H1 (cell line): ENCODE measurements at places on chromosomes 2 and 18.

- DNase-seq = no peak
Observed at GRCh38 chr2:239339241-239339640, 61.6 kb downstream of the HDAC4 start.

DNA sequence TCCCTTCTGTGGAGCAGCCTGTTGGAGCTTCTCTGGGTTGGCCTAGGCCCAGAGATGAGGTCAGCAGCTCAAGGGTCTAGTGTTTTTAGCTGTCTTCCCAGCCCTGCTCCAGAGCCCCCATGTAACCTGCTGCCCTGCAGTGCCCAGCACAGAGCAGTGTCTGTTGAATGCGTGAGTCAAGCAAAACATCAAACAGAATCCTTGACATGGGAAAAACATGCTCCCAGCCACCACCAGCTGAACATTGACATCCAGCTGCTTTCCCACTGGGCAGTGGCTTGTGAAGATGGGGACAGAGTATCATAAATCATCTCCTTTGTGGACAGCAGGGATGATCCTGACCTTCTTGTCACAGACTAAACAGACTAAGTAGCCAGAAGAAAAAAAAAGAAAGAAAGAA is 22.6 kb downstream of the IMPA2 start:
- DNase-seq = no peak

GRCh38 chr2:161250864-161251436 is 57.3 kb upstream of the PSMD14 start:
- DNase-seq = no peak

DNA sequence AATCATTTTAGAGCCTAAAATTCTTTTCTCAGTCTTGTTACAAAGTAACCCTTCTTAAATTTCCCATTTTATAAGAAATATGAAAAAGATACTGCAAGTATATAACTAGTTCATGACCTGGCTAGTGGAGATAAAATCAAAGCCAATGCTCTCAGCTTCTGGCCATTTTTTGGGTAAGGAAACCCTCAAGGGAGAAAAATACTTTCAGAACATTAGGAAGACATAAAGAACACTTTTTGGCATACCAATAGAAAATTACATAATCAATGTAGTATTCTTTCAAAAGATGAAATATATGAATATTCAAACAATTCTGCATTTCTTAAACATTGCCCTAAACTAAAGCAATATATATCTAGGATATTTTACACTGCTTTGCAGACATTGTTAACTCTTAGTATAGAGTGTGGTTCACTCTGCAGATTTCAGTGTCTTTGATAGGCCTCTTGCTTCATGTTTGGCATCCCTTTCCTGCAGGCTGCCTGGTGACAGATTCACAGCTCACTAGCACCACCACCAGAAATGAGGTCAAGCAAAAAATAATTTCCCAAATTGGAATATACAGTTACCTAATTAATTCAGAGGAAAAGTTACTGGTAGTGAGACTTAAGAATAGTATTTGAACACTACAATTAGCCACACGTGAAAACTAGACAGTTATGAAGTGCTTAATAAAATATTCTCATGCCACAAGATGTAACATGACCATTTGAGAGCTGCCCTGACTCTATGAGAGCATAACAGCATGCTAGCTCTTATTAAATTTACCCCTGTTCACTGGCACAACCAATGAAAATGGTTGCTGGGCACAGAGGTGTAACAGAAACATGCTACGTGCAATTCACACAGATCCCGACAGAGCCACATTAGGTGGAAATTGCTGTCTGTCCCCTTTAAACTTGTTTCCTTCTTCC is 36.0 kb downstream of the PAIP2B start:
- no peak for DNase-seq

- DNase-seq = no peak
Observed at GRCh38 chr2:61689568-61689967, 151.4 kb upstream of the XPO1 start.

DNA sequence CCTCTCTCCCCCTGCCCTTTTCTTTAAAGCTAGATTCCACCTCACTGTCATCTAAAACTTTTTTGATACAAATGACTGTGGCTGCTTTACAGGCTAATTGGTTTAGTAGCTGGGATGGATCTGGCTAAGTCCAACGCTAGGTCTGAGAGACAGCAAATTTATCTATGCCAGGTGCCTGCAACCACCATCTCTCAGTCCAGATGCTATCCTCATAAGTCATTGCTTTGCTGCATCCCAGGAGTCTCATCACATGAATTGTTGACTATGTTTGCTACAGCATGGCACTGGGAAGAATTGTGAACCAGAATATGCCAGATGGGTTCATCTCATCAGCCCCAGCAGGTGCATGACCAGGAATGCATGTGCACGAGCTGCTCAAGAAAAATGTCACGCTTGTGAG is 100.0 kb upstream of the PID1 start:
- DNase-seq = no peak

DNA sequence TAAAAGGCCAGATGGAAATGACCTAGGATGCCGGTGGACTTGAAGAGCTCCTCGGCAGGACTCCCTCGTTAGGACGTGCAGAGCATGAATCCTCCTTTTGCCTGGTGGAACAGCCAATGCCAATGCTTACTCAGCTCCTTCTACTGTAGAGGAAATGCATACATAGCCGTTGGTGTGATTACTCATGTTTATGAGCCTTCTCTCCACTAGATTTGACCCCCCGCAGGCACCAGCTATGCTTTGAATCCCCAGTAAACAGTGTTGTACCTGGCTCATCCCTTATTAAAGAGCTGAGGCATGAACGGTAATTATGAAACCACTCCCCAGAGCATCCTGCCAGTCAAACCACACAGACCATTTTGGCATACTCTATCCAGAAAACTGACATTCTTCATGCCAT is 172.8 kb downstream of the ANTXR1 start:
- DNase-seq = no peak

- DNase-seq = no peak
Observed at GRCh38 chr2:73110168-73111072, 2.3 kb downstream of the RAB11FIP5 start.

DNA sequence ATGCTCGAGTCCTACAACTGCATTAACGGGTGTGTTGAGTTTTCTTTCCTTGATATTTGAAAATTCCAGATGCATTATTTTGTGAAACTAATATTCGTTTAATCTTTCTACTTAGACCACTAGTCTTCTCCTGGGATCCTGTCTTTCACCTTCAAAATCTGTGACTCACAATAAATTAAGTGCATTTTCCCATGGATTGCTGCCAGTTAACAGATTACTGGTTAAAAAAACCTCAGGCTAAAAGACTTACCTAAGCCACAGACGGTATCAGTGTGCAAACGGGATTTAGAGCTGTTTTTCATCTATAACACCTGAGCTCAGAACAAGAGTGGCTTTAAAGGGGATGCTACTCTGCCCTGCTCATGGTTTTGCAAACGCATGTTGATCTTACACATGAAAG is 10.2 kb downstream of the FECH start:
- no peak for DNase-seq

- peak; percentile 28 for DNase-seq
Observed at GRCh38 chr2:88176352-88176984, 6.3 kb downstream of the THNSL2 start.

- DNase-seq = no peak
Observed at GRCh38 chr2:105852066-105852465, 107.4 kb downstream of the NCK2 start.

DNA sequence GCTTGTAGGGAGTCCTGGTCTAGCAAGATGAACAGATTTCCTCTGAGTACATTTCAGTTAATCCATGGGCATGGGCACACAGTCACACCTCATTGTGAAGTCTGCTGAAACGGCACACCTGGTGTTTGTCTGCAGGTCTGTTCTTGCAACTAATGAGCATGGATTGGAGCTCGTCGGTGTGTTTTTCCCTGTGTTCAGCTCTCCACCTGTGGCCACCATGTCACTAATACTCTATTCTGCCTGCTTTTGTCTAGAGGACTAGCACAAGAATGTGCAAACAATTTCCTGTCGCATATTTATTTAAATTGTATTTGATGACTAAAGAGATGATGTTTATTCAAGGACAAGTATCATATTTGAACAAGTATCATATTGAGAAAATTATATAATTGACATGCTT is 24.5 kb upstream of the PPP4R1 start:
- no peak for DNase-seq

DNA sequence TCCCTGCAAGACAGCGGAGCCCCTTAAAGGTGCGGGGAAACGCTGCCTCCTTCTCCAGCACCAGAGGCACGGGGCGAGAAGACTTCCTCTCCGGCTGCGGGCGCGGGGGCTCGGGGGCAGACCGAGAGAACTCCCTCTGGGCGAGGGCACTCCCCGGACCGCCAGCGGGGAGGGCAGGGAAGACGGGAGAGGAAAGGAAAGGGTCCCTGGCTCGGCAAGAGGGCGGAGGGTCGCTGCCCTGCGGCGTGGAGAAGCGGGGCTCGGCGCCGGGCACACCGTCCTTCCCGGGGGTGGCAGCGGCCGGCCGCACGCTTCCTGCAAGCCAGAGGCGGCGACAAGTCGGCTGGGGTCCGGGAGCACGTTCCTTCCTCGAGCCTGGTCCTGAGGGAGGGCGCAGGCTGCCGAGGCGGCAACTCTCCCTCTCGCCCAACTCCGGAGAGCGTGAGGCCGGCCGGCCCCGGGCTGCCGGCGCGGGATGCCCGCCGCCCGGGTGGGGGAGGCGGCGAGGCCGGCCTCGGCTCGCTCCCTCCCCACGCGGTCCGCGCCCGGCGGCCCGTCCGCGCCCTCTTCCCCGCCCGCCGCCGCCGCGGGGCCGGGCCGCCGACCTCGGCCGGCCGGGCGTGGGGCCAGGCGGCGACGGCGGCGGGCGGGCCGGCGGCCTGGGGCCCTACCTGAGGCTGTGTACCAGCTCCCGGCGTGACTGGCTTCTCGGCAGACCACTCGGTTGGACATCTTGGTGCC is 1.1 kb downstream of the MEMO1 start:
- DNase-seq = peak; percentile 57

GRCh38 chr2:117786520-117786919 is 28.0 kb upstream of the DDX18 start:
- DNase-seq = no peak

- DNase-seq = no peak
Observed at GRCh38 chr2:160317181-160318099, 117.4 kb upstream of the ITGB6 start.

GRCh38 chr2:20634507-20635112 is 16.3 kb downstream of the HS1BP3 start:
- DNase-seq = no peak

GRCh38 chr2:237723023-237723422 is 75.6 kb upstream of the RBM44 start:
- DNase-seq = no peak

- DNase-seq = no peak
Observed at GRCh38 chr2:154623819-154624218, 74.7 kb upstream of the KCNJ3 start.

- no peak for DNase-seq
Observed at GRCh38 chr2:191748059-191748461, 70.1 kb downstream of the NABP1 start.

DNA sequence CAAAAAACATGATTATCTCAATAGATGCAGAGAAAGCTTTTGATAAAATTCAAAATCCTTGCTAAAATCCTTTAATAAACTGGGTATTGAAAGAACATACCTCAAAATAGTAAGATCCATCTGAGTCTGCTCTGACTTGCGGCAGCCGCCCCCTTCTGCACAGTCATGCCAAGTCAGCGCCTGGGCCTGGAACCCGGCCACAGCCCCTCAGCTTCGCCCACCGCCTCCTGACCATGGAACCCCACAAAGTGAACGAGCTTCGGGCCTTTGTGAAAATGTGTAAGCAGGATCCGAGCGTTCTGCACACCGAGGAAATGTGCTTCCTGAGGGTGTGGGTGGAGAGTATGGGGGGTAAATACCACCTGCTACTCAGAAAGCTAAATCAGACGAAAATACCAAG is 270.9 kb upstream of the TFPI start:
- DNase-seq = no peak

DNA sequence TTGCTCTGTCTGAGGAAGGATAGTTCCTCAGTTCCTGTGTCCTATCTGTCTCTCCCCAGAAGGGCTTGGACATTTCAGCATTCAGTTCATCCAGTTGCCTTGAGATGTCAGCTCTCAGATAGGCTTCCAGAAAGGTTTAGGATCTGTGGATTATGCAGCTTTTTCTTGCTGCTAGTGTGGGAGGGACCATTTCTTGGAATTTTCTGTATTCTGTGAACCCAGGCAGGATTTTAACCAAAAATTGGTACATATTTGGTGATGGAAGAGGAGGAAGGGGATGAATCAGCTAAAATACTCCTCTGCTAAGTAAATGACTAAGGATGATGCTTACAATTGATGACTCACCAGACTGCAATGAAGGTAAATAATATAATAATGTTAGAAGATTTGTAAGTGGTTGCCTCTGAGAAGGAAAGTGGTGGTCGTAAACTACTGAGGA is 58.6 kb upstream of the DOCK10 start:
- DNase-seq = no peak

GRCh38 chr2:33704406-33704855 is 105.3 kb upstream of the FAM98A start:
- no peak for DNase-seq

DNA sequence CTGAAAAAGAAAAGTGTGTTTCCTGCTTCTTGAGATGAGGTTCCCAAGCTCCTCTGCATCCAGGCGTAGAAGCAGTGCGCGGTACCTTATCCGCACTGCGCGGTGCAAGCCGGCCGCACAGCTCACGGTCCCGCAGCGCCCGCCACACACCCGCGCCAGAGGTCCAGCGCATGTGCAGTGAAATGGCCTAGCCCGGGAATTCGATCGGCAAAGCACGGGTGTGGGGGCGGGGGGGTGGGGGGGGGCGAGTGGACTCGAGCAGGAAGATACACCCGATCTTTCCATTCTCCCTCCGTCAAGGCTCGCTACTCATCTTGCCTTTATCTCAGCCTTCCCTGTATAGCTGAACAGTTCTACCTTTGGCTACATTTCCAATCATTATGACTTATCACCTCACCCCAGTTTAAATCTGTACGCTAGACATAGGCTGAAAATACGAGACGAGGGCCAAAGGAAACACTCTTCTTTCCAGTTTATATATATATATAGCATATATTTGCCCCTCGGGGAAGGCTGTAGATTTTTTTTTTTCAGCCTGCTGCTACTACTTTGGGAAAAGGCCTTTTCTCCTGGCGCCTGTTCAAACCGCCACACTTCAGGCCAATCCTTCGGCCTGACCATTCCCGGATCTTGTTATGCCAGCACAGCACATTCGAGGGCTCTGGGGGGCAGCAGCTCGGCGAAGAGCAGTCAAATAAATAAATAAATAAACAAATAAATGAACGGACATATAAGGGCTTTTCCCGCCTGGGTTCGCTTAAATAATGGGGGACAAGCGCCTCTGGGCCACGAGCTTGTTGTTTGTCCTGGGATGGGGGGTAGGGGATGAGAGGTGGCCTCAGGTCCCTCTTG is 10.4 kb downstream of the HOXD8 start:
- no peak for DNase-seq

DNA sequence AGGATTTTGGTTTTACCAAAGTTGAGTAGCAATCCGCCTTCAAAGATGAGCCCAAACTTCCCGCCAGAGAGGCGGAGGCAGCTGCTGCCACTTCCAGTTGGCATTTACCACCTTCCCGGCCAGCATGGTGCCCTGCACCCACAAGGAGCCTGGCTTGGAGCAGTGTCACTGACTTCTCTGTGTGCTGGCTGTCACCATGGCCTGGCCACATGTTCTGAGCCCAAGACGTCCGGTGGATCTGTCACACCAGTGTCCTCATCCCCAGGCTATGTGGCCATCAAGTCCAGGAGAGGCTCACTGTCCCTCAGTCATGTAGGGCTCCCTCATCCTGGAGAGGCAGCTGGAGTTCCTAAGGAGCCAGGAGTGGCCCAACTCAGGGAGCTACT is 100.6 kb downstream of the ACKR3 start:
- no peak for DNase-seq

- no peak for DNase-seq
Observed at GRCh38 chr2:217890445-217890844, 112.3 kb downstream of the TNS1 start.
